Dorsolateral prefrontal cortex (tissue), 122 donors: ENCODE measurements at places on chromosomes 2 and 18.

GRCh38 chr2:236827997-236828396, 257.7 kb upstream of the COPS8 start:
- no peak for DNase-seq

GRCh38 chr18:23837591-23837990, 148.3 kb downstream of the LAMA3 start:
- DNase-seq, result no peak

- no peak for DNase-seq
These were observed 110.8 kb downstream of the TGIF1 start for GRCh38 chr18:3560755-3561154.

DNA sequence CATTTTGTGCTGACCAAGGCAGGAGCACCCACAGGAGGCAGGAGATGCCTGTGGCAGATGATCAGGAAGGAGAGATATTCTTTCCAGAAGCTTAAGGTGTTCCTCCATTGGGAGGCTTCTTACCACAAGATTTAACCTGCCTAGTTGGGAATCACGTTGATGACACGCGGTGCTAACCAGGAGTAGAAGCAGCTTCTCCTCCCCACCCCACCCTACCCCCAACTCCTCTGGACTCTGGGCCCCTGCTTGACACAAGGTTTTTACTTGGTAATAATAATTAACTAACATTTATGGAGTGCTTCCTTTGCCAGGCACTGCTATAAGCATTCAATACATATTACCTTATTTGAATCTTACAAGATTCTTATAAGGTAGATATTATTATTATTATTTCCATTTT, 62.5 kb upstream of the PAPOLG start:
- no peak for DNase-seq
